NCI-H1694 (cell line): ENCODE measurements at places on chromosomes 7 and 10.

GRCh38 chr10:6607778-6608177 lies 27.7 kb upstream of the PRKCQ start:
- no peak for DNase-seq

GRCh38 chr10:101142533-101143344 lies 11.6 kb downstream of the TLX1 start:
- DNase-seq: no peak

DNA sequence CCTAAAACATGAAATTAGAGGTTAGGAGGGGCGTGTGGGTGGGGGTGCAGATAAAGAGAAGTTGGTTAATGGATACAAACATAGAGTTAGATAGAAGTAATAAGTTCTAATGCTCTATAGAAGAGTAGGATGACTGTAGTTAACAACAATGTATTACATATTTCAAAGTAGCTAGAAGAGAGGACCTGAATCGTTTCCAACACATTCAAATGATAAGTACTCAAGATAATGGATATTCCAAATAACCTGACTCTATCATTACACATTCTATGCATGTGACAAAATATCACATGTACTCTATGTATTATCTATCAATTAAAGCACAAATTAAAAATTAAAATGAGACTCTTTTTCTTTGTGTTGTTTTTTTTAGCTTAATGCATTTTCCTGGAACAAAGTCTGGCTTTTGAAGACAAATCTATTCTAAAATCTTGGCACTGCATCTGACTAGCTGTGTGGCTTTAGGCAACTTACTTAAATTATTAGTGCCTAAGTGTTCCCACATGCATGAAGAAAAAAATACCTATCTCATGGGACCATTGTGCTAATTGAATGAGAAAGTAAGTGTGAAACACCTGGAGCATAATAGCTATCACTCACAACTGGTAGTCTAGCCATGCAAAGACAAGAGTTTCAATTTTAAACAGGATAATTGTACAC lies 75.7 kb downstream of the SEMA3C start:
- DNase-seq: no peak

DNA sequence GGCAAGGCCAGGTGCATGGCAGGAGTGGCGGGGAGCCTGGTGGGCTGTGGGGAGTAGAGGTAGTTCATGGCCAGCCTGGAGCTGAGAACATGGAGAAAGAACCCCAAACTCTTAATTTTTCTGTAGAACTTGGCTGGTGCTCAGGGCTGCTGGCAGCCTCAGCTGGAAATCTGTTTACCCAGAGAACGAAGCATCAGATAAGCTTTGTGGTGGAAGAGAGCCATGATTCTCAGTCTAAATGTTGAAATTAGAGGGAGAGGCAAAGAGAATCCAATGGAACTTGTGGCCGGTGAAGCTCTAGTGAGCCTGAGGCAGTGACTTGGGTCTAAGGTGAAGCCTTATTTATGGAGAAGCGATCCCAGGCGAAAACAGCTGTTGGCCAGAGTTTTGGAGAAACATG lies 126.4 kb downstream of the CCDC3 start:
- DNase-seq: no peak

GRCh38 chr10:60406182-60406581 lies 16.5 kb upstream of the ANK3 start:
- no peak for DNase-seq

- DNase-seq: no peak
These were observed 104.2 kb downstream of the ADK start for GRCh38 chr10:74255214-74255613.

- DNase-seq: no peak
These were observed 21.9 kb downstream of the LRRC17 start for GRCh38 chr7:102934701-102935100.

GRCh38 chr7:24199978-24200377 lies 84.0 kb upstream of the NPY start:
- no peak for DNase-seq

GRCh38 chr7:52779004-52779403 lies 256.4 kb upstream of the POM121L12 start:
- DNase-seq: no peak

DNA sequence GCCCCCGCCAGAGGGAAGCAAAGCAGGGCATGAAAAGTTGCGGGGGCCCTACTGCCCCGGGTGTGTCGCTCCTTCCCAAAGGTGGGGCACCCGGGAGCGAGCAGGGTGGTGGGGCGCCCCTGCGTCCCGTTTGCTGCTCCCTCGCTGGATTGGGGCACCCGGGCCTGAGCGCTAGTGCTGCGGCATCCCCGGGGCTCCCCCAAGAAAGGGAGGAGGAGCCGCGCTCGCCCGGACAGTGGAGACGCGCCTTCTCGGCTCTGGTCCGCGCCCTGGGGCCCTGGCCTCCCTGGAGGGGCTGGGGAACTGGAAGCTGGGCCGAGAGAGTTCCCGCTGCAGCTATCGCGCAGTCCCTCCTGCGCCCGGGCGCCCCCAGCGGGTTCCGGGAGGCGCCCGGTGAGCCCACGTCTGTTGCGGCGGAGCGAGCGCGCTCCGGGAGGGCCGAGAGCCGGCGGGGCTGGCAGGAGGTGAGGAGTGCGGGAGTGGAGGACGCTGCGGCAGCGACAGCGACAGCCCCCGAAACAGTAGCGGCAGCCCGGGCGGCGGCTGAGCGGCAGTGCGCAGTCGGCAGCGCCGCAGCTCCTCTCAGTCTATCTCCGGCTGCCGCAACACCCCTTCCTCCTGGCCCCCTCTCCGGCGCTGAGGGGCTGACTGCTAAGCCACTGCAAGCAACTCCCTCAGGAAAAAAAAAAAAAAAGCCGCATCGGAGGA lies 504 bp upstream of the BMPER start:
- no peak for DNase-seq

DNA sequence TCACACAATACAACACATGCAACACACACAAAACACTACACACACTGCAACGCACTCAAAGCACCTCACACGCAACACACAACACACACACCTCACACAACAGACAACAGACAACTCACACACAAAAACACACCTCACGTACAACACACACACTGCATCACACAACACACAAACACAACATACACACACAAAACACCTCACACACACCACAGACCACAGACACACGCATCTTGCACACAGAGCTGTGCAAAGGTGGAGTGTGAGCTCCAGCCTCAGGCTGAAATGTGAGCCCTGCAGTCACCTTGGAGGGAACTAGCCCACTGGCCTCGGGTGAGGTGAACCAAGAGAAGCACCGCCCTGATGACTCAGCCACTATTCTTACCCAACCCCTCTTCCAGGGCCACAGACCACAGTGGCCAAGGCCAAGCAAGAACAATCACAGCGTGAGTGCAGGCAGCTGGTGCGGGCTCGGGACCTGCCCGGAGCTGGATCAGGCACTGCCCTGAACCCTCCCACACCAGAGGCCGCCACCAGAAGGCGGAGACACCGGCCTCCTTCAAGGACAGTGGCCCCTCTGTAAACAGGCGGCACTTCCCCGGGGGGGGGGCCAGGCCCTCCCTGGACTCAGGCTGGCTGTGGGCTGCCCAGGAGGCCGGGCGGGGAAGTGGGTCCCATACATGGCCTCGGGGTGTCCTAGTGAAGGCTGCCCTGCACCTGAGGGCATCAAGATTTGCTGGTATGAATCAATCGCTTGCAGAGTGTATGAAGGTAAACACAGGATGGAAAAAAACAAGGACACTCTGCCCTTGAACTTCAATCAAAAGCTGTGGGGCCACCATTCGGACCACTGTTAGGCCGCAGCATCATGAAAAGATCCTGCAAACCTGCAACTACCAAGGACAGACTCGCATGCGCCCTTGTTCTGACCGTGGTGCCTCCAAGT lies 106.7 kb downstream of the TNS3 start:
- DNase-seq: no peak

GRCh38 chr10:24574161-24574560 lies 149.5 kb downstream of the ARHGAP21 start:
- no peak for DNase-seq

- no peak for DNase-seq
These were observed 42.4 kb downstream of the C10orf120 start for GRCh38 chr10:122657255-122657654.

- DNase-seq: no peak
These were observed 77.1 kb downstream of the ARHGAP22 start for GRCh38 chr10:48527756-48528155.

- no peak for DNase-seq
These were observed 480.8 kb upstream of the COBL start for GRCh38 chr7:51797371-51797770.

DNA sequence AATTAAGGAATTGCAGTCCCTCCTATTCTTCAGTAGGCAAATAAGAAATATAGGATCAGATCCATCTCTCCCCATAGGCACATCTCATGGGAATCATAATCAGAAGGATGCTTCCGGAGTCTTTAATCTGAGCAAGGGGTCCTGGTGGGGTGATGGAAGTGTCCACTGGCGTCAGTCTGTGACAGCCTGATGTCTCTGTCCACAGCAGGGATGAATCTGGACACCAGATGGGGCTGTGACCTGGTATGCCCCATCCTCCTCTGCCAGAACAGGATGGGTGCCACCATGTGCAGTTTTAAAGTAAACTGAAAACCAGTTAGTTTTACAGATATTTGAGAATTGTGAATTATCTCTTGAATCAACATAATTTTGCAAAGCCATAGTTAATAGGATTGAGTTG lies 148.7 kb downstream of the C1GALT1 start:
- DNase-seq: no peak

DNA sequence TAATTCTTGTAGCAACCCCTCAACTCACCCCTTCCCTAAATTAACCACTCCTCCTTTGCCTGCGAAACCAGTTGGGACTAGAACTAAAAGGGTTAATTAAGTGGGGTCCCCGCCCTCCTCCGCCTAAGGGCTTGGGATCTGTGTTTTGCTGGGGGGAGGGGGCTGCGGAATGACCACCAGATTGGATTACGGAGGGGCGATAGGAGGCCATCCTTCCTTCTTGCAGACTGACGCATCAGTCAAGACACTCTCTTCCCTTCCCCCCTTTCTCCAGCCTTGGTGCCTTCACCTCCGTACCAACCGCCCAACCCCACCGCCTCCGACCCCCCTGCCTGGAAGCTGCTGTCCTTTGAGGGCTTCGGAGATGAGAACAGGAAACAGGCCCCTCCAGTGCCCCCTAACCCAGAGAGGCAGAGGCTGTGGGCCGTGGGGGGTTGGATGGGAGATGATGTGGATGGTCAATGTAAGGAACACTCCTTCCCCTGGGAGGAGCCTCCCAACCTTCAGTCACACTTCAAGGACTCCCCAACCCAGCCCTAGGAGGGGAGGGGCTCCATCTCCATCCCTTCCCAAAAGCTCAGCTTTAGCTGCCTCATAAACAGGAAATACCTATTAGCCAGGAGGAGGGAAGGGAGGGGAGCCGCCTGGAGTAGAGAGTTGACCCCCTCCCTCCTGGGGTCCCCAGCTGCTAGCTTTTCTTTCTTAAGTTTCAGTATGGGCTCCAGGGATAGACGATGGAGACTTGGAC lies 997 bp upstream of the LDB1 start:
- no peak for DNase-seq

DNA sequence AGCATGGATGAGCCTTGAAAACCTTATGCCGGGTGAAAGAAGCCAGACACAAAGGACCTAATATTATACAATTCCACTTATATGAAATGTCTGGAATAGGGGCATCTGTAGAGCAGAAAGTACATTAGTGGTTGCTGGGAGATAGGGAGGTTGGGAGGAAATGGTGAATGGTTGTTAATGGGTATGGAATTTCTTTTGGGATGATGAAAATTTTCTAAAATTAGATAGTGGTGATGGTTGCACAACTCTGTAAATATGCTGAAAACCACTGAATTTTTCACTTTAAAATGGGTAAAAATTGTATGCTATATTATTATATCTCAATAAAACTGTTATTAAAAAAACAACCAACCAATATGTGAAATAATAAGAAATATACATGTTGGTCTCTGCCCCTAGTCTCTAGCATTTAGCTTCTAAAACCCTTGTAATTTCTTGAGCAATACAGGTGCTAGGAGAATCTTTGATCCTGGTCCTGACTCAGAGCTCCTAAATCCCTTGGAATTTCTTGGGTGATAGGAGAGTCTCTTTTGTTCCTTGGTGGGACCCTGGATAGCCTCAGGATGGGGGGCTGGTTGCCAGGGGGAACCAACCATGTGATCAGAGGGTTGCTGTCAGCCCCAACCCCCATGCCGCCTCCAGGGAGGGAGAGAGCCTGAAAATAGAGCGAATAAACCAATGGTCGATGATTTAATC lies 64.0 kb downstream of the TACR2 start:
- DNase-seq: no peak

DNA sequence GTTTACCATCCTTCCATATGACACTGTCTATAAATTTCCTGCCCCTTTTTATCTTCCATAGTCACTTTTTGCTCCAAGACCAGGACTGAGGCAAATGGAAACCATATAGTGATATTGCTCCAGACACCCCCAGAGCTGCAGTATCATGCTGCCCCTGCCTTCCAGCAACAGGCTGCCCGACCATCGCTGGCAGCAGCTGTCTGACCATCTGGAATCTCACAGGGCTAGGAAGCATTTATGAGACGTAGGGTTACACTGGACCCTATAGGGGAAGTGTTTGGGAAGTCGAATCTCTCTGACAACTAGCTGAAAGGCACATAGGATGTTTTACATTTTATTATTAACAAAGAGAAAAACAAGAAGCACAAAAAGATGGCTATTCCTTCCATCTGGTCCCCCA lies 19.4 kb downstream of the ENO4 start:
- peak; percentile 1 for DNase-seq

DNA sequence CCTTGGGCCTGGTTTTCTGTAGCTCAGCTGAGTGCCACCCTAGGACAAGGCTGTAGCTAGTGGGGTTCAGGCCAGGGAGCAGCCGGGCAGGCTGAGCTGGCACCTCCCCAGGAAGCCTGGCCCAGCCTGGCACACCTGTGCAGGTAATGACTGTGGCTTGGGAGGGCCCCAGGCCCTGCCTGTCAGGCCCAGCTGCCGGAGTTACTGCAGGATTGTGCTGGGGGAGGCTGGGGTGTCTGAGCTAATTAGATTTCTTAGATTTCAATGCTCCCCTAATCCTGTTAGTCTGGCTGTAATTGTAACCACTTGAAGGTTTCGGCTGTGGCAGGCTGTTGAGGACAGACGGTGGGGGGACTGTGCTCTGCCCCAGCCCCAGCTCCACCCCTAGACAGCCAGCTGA lies 6.0 kb downstream of the ZMIZ1 start:
- no peak for DNase-seq

GRCh38 chr10:43691485-43691884 lies 42.8 kb upstream of the ZNF32 start:
- no peak for DNase-seq

GRCh38 chr7:96548664-96549063 lies 161.0 kb downstream of the SEM1 start:
- DNase-seq: no peak

DNA sequence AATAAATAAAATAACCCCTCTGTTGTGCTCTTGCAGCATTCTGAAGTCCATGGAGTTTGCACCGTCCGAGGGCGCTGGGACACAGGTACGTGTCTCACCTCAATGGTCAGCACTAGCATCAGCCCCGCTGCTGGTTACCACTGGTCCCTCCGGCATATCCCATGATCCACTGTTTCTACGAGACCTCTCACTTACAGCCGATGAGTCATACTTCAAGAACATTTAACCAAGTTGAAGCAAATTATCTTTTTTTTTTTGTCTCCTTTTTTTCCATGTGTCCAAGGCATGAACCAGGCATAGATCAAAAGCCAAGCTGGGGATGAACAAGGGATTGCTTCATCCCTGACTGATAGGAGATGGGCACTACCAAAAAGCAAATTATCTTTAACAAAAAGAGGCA lies 92.9 kb upstream of the SH2B2 start:
- no peak for DNase-seq
